ENCODE measurements at places on chromosomes 2 and 18.

- no peak for DNase-seq
Observed at GRCh38 chr2:15980605-15981098, 40.3 kb downstream of the MYCN start.

- DNase-seq: no peak
Observed at GRCh38 chr2:203594541-203594940, 59.4 kb upstream of the RAPH1 start.

DNA sequence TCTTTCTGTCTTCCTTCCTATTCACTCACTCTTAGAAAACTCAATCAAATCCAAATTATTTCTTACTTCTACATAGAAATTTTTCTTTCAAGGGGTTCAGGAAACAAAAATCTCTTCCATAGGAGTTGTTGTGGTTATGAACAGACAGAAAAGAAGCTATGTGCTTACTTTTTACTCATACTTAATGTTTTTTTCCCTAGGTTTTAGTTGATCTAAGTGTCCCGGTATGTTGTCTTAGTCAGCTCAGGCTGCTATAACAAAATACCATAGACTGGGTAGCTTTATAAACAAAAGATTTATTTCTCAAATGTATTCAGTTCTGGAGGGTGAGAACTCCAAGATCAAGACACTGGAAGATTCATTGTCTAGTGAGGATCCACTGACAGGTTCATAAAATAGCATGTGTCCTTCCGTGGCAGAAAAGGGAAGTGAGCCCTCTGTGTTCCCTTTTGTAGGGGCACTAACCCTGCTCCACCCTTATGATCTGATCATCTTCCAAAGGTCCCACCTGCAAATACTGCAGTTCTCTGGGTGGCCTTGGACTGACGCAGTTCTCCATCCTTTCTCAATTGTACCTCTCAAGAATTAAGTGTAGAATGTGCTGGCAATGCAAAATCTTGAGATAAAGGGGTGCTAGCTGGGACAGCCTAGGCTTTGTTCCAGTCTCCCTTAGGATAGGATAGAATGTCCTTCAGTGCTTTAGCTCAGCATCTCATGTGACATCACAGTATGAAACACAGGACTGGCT lies 14.4 kb upstream of the VRK2 start:
- DNase-seq: no peak

GRCh38 chr2:148201075-148202004 lies 180.4 kb downstream of the MBD5 start:
- no peak for DNase-seq

DNA sequence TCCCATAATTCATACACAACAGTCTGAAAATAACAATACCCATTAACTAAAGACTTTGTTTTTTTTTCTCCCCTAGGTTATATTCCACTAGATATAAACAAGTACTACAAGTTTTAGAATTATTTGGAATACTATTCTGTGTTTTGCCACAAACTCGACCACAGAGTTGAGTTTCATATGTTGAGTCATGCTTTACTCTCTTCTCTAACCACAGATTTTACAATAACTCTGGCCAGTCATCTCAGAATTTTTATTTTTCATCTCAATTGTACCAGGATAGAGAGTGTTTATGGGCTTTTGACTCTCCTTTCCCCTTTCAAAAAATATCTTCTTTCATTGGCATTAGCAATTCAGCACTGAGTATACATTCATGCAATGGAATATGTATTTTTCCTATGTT lies 348.7 kb upstream of the GALNT5 start:
- no peak for DNase-seq

DNA sequence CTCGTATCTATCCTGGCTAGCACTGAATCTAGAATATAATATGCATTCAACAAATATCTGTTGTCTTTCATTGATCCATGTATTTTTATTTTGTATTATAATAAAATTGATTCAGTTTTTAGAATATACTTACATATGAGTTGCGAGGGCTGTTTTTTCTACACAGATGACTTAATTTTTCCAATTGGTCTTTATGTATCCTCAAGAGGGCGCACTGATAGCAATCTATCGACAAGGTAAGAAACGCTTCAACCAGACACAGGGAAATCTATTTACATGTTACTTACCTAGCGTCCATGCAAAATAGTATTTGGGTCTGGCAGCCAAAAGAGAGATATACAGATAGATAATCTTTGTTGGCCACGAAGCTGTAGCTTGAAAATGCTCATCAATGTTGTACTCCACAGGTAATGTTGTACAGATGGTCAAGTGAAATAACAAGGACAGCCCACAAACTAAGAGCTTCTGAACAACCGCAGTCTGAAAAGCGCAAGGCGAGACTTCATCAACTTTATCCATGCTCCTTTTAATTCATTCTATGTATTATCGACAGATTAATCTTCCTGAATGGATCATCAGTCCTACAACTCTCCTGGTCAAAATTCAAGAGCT lies 35.5 kb upstream of the KIDINS220 start:
- peak; percentile 61 for DNase-seq

DNA sequence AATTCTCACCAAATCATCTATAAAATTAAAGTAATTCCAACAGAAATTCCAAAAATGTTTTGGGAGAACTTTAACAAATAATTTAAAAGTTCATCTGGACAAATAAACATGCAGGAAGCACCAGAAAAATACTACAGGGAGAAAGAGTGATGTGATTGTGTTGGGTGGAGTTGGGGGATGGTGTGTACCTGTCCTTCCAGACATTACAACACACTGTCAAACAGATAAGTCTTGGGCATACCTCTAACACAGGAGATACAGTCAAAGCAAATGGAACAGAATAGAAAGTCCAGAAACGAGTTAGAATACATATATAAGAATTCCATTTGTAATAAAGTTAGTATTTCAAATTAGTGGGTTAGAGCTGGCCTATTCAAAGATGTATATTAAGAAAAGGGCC lies 22.6 kb downstream of the METTL8 start:
- DNase-seq: no peak

DNA sequence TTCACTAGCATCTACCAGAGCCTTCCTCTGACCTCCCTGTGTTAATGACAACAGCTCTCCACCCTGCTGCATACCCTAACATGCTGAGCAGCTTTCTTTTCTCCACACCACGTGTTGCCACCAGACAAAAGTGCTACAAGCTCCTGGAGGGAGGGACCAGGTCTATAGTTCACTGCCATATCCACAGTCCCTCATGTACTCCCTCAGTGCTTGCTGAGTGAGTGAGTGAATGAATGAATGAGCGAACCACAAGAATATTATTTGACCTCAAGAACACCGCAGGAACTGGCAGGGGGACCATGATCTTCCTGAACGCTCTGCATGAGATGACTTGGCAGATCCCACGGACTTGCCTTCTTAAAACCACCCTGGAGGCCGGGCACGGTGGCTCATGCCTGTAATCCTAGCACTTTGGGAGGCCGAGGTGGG lies 47.4 kb upstream of the CAB39 start:
- no peak for DNase-seq

GRCh38 chr18:45379903-45380302 lies 235.4 kb upstream of the SLC14A2 start:
- no peak for DNase-seq

GRCh38 chr2:2919574-2920365 lies 457.8 kb downstream of the EIPR1 start:
- peak; percentile 16 for DNase-seq

Measured in SHP77 treated with DMSO at 0.1 percent for 48 hours (cell line).